Cardiac muscle cell (in vitro differentiated cells and primary cell): ENCODE measurements at places on chromosomes 3 and 15. TPM values are rescaled to one million over a fixed set of nuclear protein-coding genes. Genes with fewer than 3 reads are reported as not detected.

GRCh38 chr3:8524249-8524648, 22.6 kb downstream of the LMCD1 start:
- no peaks in the 10 kb centered on the region for H3K4me1 ChIP-seq
- no peaks in the 10 kb centered on the region for H3K27me3 ChIP-seq
- no peak for DNase-seq
- H3K27ac ChIP-seq: no peak overlapping the region
- H3K4me3 ChIP-seq: no peak overlapping the region
- H3K36me3 ChIP-seq: no peaks in the 10 kb centered on the region

ADAMTS9 gene
- 114 and 168 TPM in 2 replicates for total RNA-seq

GRCh38 chr15:29677871-29678461, 144.3 kb downstream of the TJP1 start:
- H3K27ac ChIP-seq: no peak overlapping the region
- H3K27me3 ChIP-seq: peaks cover 4% of the 10 kb centered on the region
- H3K4me1 ChIP-seq: no peaks in the 10 kb centered on the region
- DNase-seq: no peak

C15orf62 gene
- total RNA-seq: 1.2 and 1.6 TPM in 2 replicates

CADM2 gene
- total RNA-seq: 0.15 and 1.2 TPM in 2 replicates

DNA sequence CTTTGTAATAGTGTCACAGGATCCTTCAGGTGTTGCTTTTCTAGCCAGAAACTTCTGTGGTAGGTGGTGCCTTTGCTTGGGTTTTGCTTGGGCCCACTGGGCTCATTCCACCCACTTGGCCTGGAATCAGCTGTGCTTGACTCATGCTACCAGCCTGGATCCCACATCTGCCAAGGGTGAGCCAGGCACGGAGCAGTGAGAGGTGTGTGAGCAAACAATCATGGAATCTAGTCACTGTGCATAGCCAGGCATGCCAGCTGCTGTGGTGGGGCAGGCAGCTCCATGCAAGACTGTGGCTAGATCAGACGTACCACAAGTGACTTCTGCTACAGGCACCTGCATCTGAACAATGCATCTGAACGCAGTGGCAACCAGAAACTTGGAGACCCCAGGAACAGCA, 275.9 kb downstream of the UBE2E2 start:
- H3K4me1 ChIP-seq: peaks cover 3% of the 10 kb centered on the region
- H3K36me3 ChIP-seq: no peaks in the 10 kb centered on the region
- H3K27me3 ChIP-seq: no peaks in the 10 kb centered on the region
- no peak overlapping the region for H3K4me3 ChIP-seq

DNA sequence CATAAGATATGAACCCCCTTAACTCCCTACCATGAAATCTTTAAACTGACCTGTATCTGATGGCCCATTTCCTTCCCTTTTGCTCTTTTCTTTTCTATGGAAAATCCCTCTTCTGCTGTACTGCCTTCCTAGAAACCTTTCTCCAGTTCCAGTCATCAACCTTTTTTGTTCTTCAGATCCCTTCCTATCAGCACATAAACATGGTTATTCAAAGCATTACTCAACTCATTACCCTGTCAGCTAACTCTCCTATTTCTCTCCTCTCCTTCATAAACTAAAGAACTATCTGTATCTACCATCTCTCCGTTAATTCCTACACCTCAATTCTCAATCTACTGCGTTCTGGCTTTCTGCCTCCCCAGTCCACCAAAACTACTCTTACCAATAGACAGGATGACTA, 13.0 kb downstream of the TERC start:
- H3K4me1 ChIP-seq: no peaks in the 10 kb centered on the region
- H3K27me3 ChIP-seq: peaks cover 6% of the 10 kb centered on the region
- H3K36me3 ChIP-seq: no peaks in the 10 kb centered on the region
- H3K4me3 ChIP-seq: no peak overlapping the region
